Parietal lobe (tissue), 2 donors: ENCODE measurements at places on chromosomes 2 and 18. TPM values are rescaled to one million over a fixed set of nuclear protein-coding genes. Genes with fewer than 3 reads are reported as not detected.

The CRYGC gene
- not detected for total RNA-seq

The ABCG8 gene
- 0.31 TPM for total RNA-seq

The ANKRD30BL gene
- total RNA-seq: 47.0 TPM

The PLEKHH2 gene
- 12.5 TPM for total RNA-seq

The HRH4 gene
- not detected for total RNA-seq

The MAPRE3 gene
- total RNA-seq: 35.7 TPM

The DTNB gene
- 47.0 TPM for total RNA-seq

The SERPINB12 gene
- total RNA-seq: not detected

The DNAH7 gene
- total RNA-seq: 19.4 TPM

The UGT1A4 gene
- not detected for total RNA-seq
